ENCODE measurements at places on chromosomes 16 and 17. TPM values are rescaled to one million over a fixed set of nuclear protein-coding genes. Genes with fewer than 3 reads are reported as not detected.

Gene CCL16
- not detected for total RNA-seq

DNA sequence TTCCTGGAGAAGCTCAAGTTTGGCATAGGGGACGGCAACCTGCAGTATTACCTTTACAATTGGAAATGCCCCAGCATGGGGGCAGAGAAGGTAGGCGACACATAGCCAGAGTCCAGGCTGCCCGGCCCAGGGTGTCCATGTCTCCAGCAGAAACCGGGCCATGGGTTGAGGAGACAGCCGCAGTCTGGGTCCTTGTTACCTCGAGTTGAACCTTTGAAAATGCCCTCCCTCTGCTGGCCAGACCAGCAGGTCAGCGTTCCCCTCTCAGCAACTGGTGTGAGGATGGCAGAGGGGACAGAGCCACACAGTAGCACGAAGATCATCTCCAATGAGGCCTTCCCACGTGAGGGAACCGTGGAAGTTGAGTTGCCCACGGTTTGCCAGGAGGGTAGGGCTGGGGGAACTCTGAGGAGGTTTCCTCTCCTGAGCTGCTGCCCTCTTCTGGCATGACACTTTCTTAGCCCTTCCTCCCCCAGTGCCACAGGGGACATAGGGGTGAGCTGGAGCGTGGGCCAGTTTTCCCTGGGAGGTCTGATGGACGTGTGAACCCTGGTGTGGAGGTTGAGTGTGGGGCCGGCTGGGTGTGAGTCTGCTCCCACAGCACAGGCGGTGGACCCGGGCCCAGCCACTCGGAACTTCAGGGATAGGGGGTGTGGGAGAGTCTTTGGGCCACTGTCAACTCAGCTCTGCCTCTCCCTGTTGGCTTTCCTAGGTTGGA lies 27.2 kb downstream of the PLCD3 start:
- no peak for DNase-seq

DNA sequence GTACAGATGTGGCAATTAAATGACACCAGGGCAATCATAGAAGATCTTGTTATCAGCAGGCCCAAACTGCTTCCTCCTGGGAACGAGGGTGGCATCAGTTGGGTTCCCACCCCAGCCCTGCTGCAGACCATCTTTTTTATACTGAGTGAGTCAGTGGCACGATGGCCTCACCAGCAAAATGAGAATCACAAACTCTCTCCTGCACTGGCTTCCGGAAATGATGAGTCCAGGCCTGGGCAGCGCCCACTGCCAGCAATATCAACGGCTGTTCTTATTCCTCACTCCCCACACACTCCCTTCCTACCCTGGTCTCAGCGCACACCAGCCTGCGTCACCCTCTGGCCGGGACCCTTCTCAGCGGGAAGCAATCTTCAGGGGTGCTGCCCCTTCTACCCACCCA lies 340.3 kb downstream of the FOXL1 start:
- DNase-seq = no peak

Gene USP6
- 2.0 TPM for total RNA-seq

Gene PARN
- 66.7 TPM for total RNA-seq

Measured in thoracic aorta (tissue), 2 donors.